ENCODE measurements at places on chromosomes 2 and 18.

DNA sequence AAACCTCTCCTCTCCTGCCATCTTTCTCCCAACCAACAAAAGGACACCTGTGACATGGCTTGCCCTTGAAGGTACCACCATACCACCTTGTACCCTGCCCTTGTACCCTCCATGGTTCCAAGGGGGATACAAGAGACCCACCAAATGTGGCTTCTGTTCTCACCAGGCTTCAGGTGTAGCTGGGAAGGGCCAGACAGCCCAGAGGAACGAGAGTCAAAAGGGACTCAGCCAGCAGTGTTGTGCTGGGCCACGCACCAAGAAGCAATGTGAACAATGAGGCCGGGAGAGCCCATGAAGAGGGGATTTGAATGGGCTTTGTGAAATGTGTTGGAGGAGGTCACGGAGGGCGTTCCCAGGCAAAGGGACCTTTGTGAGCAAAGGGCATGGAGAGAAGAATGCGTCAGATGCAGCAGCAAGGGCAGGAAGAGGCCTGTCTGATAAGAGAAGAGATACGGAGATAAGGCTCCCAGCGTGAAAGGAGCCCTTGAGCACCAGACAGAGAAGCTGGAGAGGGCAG, 48.6 kb downstream of the PLB1 start:
- no peak for DNase-seq

DNA sequence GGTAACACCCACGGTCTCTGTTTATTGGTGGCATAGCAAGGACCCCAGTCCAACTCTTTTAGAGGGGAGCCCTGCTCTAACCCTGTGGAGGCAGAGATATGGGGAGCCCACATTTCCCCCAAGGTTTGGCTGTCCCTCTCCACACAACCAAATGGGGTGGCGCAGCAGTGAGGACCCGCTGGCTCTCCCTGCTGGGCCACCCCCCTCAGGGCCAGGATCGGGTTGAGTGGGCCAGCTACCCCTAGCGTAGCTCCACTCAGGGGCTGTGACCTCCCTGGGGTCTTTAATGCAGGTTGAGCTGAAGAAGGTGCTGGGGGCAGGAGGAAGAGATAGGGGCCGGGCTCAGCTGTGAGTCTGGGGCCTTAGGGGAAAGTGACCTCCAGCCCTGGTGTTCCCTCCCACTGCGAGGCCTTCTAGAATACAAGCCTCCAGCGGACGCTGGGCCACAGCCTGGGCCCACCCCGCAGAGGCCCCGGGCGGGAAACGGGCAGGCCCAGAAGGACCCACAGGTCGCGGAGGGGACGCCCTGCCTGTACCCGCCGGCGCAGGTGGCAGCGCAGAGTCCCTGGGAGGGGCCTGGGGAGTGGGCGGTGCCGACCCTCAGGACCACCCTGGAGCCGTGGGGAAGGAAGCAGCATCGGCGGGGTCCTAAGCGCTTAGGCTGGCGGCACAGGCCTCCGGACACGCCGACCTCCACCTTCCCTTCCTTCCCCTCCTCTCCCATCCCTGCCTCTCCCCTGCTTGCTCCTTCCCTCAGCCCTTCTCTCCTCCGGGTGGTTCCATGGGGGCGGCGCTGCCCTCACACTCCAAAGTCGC, 9.6 kb downstream of the CROCC2 start:
- no peak for DNase-seq

DNA sequence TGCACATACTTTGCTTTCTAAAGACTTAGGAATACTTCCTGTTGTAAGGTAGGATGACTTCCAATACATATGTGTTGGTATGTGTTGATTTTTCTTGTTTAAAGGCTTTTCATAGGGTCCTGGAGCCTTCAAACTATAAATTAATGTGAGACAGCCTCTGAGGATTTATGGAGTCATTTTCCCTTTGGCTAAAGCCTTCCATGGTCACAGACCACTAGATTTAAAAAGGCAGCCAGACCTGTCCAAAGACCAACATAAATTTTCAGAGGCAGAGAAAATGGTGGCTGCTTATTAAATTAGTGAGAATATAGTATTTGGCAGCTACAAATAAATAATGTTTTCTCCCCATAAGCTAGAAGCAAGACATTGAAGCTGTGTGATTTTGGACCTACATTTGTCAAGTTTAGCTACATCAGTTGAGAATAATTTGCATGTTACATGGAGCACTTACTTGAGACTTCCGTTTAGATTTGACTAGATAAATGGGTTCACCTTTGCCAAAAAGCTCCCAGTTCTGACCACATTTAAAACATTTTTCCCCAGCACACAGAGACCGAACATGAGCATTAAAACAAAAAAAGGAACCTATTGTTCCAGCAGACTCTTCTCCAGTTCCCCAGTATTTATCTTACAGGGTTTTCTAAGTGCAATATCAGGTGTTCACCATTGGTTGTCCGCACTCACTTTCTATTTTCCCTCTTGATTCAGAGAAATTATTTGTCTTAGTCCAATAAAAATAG, 402.9 kb downstream of the PARD3B start:
- DNase-seq = no peak

- peak; percentile 85 for DNase-seq
Measured at GRCh38 chr2:109143214-109144187, 14.5 kb downstream of the SH3RF3 start.

DNA sequence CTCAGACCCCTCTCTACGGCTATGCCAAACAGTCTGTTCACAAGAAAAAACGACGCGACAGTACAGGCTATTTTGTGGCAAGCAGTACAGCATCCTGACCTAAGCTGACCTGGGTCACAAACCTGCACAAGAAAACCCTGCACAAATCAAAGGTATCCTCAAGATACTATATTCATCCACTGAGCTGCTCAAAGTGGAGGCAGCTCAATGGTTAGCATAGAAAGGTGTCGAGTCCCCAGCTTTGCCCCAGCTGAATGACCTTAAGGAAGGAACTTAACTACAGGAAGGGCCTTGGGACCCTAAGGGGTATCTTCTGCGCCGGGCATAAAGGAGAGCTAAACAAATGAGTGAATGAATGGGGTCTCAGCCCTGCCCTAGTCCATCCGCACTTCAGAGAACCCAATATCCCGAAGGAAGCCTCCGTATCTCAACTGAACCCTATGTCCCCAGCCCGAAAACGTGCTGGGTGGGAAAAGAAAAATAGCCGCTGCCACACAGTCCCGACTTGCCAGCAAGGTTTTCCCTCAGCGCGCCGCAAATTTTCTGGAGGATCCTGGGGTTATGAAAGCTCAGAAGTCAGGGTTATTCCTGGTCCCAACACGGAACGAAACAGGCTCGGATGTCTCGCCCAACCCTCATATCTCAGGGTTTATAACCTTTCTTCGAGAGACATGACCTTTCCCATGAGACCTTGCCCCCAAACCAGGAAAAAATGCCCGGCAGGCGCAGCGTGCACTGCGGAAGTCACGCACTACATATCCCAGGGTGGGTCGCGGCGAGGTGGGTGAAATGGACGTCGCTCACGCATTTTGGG, at the start of gene FASTKD1:
TSS of gene FASTKD1 (minus strand) at position 706 of the 814 bp plus-strand sequence. CDS start 1,836 bp downstream, outside the sequence.
- peak; percentile 79 for DNase-seq

- DNase-seq = no peak
Measured at GRCh38 chr2:80651435-80651834, 346.9 kb upstream of the LRRTM1 start.

GRCh38 chr2:172558372-172558771, 2.5 kb downstream of the PDK1 start:
- DNase-seq = no peak

DNA sequence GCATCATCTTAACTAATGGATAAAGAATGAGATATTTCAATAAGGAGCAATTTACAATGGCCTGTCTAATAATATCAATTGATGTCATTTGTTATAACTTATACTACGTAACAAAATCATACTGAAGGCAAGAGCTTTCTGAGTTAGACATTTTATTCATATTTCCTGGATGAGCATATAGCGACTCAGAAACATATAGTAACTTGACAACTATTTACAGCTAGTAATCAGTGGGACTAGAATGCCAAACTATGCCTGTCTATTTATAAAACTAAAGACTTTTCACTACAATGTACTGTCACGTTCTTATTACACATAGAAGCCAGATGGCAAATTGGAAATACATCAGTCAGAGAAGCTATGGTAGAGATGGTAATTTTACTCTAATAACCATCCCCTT, 766.2 kb upstream of the TMEFF2 start:
- no peak for DNase-seq

- DNase-seq = no peak
Measured at GRCh38 chr2:150591496-150592285, 104.2 kb upstream of the RND3 start.

DNA sequence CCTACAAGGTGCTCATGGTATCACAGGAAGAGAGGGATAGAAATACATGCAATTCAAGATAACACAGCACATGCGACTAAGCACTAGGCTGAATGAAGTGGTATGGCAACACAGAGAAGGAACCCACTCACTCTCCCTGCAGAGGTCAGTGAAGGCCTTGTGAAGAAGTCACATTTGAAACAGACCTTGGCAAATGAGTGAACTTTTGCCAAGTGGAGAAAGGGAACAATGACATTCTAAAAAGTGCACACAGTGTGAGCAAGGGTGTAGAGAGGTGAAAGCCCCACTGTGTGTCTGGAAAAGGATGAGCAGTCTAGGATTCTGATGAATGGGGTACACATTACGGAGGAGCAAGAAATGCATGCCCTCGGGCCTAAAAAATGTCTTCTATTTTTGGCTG, 23.3 kb downstream of the KLF7 start:
- DNase-seq = no peak

DNA sequence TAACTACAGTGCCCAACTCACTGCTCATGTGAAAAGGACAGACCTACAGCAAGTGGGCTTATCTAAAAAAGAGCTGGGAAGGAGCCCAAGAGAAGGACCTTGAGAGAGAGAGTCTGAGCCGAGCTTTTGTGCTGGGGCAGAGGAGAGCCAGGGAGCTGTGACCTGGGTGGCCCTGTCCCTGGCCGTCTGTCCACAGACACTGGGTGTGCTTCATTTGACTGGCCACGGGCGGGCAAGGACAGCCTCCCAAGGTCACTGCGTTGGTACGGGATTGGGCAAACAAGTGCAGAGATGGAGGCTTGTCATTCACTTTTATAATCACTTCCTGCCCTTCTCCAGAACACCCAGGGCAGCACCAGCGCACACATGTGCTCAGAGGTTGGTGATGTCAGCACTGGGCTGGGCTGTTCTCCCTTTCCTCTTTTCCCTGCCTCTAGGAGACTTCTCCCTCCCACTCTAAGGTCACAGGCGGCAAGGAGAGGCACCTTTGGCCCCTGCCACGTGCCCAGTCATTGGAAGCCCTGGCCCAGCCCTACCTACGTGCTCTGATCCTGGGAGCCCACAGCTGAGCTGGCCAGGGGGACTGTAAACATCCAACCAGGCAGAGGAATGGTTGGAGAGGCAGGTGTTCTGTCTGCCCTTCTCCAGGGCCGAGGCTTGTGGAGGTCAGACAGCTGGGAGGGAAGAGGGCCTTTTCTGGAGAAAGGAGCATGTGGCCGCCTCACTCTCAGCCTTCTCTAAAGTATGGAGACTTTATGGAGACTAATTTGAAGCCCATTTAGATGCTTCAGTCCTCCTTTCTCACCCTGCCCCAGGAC, 6.4 kb upstream of the PSD4 start:
- peak; percentile 79 for DNase-seq

GRCh38 chr2:240142256-240142775, 1.9 kb upstream of the OTOS start:
- DNase-seq = no peak

- DNase-seq = no peak
Measured at GRCh38 chr2:7102826-7103225, 185.6 kb downstream of the RNF144A start.

- no peak for DNase-seq
Measured at GRCh38 chr2:62076980-62077638, 118.8 kb upstream of the B3GNT2 start.

DNA sequence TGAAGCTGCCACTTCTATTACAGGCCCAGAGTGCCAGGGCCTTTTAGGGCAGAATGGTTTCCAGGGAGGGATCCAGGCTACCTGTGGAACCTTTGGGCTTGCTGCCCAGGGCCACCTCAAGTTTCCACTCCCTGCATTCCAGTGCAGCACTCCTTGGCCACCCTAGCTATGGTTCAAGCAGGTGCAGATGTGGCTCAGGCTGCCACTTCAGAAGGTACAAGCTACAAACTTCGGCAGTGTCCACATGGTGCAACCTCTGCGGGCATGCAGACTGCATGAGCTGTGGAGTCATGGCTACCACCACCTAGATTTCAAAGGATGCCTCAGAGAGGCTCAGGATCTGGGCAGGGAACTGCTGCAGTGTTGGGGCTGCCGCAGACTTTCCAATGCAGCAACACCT, 248.1 kb upstream of the UBE2E3 start:
- no peak for DNase-seq

DNA sequence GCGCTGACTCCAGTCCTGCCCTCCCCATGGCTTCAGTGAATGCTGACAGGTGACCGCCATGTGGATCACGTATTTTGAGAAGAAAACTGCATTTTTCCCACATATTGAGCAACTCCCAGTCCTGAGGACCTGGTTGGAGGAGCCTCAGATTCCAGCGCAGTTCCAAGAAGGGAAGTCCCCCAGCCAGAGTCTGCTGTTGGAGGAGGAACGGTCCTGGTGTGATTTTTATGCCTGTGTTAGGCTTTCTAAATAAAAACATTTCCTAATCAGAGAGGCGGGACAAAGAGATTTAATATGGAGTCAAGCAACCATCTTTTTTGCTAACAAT, 32.3 kb upstream of the COL6A3 start:
- DNase-seq = no peak

GRCh38 chr2:174901075-174901474, 104.1 kb downstream of the CHN1 start:
- no peak for DNase-seq

GRCh38 chr2:25491003-25491696, 149.4 kb upstream of the DNMT3A start:
- DNase-seq = no peak

DNA sequence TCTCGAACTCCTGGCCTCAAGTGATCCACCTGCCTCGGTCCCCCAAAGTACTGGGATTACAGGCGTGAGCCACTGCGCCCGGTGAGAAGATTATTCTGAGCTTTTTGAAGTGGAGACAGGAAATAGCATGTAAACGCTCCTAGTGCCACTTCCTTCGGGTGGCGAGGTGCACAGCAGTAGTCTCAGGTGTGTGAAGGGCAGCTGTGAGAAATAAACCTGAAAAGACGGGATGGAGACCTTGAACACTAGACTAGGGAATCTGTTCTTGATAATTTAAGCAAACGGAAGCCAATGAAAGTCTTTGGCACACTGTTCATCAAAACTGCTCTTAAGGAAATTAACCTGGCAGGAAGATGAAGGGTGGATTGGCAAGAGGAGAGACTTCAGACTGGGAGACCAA, 439 bp upstream of the PLEKHH2 start:
- no peak for DNase-seq

DNA sequence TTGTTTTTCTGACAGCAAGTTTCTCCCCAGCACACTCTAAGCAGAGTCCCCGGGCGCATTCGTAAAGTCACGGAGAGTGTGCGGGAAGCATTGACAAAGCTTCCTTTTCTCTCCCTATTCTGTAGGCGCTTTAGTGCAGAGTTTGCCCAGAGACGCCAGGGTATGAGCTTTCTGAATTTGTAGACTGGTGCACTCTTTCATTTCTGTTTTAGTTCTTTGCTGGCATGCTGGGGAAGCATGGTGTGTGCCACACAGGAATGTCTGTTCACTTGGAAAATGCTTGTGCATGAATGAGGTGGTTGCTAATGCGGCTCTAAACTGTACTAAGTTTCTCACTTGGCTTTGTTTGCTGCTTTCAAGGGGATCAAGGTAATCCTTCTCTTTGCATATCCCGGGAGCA, 102.6 kb downstream of the RTN4 start:
- no peak for DNase-seq
